ENCODE measurements at places on chromosomes 1 and 21.

DNA sequence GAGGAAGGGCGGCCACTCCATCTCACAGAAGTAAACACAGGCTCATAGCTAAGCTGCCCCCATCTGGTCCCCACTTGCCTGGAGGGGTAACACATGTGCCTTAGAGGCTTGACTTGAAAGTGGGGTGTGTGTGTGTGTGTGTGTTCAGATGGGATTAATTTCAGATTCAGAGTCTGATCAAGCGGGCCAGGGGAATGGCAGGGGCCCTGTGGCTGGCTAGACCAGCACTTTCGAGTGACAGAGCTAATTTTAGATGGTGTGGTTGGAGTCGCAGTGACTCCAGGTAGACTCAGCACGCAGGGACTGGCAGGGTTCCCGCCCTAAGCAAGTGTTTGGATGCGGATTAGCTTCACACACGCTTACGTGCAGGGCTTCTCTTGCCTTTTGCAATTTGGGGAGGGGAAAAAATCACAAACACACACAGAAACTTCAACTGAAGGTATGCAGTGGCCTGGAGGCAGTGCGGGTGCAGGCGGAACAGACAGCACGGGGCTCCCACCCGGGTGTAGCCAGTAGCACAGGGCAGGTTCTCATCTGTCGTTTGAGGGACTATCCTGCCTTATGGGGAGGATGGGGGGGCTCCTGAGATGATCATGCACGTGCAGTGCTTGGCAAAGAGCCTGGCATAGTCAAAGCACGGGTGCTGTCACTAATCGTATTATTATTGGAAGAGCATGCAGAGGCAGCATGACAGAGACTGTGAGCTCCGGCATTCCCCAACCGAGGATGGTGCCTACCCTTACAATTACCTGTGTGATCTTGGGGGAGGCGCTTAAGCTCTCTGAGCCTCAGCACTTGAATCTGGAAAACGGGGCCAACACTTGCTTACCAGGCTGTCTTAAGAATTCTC, 1.3 kb downstream of the EDN2 start:
- no peak for DNase-seq

DNA sequence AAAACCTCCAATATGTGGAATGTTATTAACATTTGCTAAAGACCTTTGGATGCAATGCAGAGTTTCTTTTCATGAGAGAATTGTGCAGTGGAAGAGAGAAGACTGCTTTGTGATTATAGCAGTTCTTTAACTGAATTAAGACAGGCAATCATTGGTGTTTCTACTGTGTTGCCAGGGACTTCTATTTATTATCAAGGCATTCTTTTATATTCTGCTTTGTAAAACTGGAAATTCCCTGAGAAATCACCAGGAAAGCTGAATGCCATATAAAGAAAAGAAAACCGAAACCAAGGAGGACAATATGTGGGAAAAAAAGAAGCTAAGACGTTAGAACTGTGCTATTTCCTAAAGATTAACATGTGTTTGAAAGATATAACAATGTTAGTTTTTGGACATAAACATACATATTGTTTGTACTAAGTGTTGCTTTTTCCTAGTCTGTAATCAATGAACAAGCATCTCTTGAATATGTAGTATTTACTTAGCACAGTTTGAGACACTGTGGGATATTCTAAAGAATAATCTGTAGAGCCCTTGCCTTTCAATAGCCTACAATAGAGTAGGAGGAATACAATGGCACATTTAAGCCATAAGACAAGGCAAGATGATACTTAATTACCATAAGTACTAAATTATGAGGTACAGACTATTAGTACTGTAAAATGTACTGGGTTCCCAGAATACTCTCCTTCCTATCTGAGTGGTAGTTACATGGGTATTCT, 47.1 kb downstream of the EXTL2 start:
- no peak for DNase-seq

GRCh38 chr1:213621077-213621476, 366.7 kb upstream of the PROX1 start:
- no peak for DNase-seq

- DNase-seq = no peak
These were observed 1103.0 kb downstream of the PLA2G4A start for GRCh38 chr1:187931776-187932175.

DNA sequence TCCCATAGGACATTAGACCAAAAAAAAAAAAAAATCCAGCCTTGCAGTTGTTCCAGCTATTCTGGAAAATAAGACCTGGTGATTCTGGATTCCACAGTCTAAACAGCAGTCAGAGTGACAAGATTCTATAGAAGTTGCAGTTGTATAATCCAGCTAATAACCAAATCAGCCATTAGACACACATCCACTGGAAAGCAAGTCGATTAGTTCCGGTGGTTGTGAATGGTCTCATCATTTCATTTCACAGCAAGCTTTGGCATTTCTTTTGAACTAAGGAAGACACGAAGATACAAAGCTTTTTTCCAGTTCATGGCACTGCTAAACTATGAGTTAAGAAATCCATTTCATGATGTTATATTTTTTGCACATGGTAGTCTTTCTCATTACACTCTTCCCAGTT, 54.4 kb upstream of the FAM89A start:
- no peak for DNase-seq

DNA sequence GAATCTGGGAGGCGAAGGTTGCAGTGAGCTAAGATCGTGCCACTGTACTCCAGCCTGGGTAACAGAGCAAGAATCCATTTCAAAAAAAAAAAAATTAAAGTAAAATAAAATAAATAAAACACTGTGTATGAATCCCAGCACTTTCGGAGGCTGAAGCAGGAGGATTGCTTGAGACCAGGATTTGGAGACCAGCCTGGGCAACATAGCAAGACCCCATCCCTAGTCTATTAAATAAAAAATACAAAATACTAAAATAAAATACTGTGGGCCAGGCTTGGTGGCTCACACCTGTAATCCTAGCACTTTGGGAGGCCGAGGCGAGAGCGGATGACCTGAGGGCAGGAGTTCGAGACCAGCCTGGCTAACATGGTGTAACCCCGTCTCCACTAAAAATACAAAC, 4.2 kb upstream of the BNIPL start:
- no peak for DNase-seq

DNA sequence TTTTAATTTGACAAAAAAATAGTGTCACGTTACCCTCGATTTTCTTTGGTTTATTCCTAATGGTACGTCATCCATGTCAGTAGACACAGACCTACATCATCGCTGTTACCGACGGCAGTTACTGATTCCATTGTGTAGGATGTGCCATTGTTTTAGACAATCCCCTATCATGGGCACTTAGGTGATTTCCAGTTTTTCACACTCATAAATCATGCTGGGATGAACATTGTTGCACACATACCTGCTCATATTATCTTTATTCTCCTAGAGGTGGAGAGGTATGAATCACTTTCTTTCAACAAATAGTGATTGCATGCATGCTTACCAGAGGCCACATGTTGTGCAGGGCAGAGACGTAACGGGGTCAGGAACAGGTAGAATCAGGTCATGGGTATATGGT, 79.7 kb upstream of the EFHD2 start:
- no peak for DNase-seq

All from H4 (cell line).